Right ventricle myocardium superior (tissue), 1 donor: ENCODE measurements at places on chromosomes 6 and 20. TPM values are rescaled to one million over a fixed set of nuclear protein-coding genes. Genes with fewer than 3 reads are reported as not detected.

GRCh38 chr6:3337521-3338350 lies 79.0 kb downstream of the PSMG4 start:
- no peak for DNase-seq

The BMP2 gene
- total RNA-seq, result 2.5 TPM

DNA sequence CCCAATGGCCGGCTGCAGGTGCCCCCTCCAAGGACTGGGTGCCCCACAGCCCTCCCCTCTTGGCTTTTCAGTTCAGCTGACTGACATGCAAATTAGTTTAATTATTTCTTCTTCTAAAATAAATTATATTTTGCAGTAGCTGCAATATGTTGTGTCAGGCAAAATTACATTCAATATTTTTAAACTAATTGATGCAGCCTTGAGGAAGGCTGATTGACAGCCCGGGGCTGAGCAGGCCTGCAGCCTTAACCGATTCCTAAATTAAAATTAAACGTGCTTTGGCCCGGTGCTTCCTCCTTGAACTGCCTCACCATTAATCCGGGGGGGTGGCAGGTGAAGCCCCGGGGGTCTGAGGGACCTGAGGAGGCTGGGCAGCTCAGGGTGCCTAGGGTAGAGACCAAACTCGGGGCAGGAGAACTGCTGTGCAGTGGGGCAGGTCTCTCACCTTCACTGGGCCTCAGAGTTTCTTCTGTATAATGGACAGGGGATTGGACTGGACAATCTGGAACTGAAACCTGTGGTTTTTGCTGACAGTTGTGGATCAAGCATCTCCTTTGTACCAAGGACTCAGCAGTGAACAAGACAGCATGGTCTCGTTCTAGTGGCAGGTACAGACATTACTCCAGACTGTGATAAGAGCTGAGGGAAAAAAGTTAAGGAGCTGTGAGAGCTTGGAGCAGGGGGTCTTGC lies 72.5 kb downstream of the CD40 start:
- no peak for DNase-seq

DNA sequence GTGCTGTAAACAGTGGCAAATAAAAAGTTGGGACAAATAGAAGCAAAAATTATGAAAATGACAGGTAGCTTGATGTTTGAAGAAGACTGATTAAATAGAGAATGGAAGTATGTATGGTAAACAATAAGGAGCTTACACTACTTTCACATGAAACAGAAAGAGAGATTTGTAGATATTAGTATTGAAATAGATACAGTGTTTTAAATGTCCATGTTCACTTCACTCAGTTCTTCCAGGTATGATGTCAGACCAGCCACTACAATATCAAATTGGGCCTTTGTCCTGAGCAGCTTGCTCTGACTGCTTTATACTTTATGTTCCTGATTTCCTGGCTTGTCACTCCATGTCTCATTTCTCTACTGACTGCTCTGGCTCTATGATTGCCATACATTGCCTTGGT lies 107.5 kb downstream of the CENPW start:
- no peak for DNase-seq

DNA sequence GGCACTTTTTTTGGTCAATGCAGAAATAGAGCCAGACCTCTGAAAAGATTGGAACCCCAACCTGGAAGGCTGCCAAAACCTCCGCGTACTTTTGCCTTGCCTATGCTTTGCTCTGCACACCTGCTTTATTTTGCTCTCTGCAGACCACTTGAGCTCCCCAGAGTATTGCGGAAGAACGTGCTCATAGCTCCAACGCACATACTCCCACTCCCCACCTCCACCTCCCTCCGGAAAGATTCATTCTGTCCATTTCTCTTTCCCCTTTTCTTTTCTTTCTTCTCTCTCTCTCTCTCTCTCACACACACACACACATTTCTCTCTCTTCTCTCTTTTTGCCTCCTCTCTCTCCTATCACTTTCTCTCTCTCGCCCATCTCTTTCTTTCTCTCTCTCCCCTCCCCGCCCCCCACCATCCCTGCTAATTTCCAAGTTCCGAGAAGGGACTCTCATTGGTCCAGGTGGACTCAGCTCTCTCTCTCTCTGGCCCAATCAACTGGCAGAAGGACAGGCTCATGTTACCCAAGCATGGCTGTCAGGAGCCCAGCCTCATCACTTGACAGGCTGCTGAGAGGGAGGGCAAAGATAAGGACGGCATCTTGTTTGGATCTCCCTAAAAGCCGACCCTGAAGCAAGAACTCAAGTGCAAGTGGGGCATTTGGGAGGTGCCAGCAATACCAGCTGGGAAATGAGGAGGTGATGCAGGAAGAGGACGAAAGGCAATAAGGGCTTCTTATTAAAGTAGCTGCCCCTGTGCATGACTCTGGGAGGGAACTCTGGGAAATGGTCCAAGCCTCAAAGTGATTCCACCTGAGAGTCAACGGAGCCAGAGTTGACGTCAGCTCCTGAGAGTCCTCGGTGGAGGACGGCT lies 246.1 kb downstream of the LY86 start:
- no peak for DNase-seq

DNA sequence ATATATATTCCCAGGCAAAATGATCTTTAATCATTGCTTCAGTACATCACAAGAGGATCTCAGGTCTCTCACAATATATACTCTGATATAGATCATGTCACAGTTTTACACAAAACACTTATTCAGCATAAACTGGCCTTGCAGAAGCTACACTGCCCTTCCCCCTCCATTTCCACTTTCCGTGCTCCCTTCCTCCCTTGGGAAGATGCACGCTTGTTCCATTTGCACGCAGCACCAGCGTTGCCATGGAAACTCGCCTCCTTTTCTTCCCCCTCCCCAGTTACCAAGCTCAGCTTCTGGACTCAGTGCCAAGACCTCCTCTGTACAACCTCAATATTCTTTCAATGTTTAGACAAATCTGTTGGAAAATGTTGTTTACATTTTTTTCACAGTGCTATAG lies 154.6 kb downstream of the RFPL4B start:
- DNase-seq, result peak; percentile 37

DNA sequence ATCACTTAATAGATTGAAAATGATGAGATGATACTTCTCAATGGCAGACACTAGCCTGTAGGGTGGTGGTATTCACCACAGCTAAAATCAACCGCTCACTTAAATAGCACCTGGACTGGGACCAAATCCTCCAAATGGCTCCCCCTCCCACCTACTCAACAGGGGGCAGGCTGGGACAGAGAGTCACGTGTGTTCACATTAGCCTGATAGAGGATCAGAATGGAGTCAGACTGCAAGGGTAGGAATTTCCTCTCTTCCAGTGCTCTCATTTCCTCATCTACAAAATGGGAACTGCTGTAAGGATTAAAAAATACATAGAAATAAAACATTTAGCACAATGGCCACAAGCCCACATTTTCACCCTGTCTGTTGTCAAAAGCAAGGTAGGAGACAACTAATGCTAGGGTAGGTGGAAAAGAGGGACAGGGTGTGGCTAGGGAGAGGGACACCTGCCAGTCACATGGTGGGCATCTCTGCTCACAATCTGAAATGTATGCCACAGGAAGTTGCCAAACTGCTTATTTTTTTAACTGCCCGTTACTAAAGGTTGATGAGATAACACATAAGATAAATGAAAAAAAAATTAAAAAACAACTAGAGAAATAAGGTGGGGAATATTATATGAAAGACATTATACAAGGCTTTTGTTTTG lies 55.3 kb downstream of the BACH2 start:
- DNase-seq, result no peak
